ENCODE measurements at places on chromosomes 4 and X. TPM values are rescaled to one million over a fixed set of nuclear protein-coding genes. Genes with fewer than 3 reads are reported as not detected.

KDM6A gene
- 14.3 TPM for total RNA-seq

MORC4 gene
- total RNA-seq = 35.1 TPM

BST1 gene
- 18.4 TPM for total RNA-seq

UCP1 gene
- total RNA-seq = not detected

KLB gene
- total RNA-seq = 0.08 TPM

Measured in A549 treated with CORT108297 at 1 μM for 4 hours (cell line).